HuH-7 (cell line): ENCODE measurements at places on chromosomes 11 and 22.

GRCh38 chr11:72228229-72228843, 3.8 kb downstream of the INPPL1 start:
- DNase-seq: no peak

GRCh38 chr11:33940538-33940815, 48.6 kb upstream of the LMO2 start:
- no peak for DNase-seq

DNA sequence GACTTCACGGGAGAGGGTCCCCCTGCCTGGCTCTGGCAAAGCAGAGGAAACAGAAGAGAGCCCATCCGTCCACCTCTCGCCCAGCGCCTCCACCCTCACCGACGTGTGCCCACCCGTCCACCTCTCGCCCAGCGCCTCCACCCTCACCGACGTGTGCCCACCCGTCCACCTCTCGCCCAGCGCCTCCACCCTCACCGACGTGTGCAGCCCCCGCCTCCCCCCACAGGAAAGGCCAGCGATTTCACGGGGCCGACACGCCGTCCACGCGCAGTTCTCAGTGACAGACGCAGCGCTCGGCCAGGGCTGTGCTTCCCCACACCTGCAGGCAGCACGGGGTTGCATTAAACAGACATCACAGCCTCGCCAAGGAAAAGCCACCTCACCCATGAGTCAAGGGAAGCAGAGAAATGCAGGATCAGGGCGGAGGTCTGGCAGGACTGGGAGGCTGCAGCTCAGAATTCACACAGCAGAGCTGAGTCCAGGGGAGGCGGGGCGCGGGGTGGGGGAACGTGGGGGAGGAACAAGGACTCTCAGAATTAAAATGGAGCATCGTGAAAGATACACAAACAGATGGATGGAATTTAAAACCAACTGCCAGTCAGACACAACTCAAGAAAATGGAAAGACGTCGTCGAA, 377.7 kb downstream of the BRD1 start:
- DNase-seq: no peak

- no peak for DNase-seq
Measured at GRCh38 chr11:93529707-93530467, 13.3 kb downstream of the SMCO4 start.

GRCh38 chr11:11027288-11027687, 169.4 kb upstream of the ZBED5 start:
- DNase-seq: no peak

DNA sequence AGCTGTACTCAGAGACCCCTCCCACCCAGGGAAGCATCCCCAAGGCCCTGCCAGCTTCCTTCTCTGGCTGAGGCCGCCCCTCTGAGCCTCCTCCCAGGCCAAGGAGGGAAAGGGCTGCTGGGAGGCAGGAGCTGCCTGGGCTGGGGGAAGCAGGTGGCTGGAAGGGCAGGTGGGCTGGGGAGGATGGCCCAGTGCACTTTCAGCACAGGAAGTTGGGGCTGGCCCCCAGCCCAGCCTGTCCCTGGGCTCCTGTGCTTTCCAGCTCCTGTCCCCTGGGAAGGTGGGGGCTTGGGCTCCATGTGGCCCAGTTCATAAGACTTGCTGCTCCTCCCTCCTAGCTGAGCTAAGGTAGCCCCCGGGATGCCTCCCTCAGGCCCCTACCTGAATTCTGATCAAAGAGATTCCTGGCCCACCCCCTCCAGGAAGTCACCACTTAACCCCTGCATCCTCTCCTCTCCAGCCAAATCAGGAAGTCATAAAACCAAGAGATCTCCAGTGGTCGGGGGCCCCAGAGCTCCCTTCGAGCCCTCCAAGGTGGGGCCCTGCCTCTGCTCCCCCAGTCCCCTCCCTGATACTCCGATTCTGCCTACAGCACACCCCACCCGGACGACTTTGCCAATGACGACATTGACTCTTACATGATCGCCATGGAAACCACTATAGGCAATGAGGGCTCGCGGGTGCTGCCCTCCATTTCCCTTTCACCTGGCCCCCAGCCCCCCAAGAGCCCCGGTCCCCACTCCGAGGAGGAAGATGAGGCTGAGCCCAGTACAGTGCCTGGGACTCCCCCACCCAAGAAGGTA, 4.9 kb downstream of the PPP1CA start:
- no peak for DNase-seq

GRCh38 chr11:69009441-69010211, 3.4 kb downstream of the MRGPRF start:
- no peak for DNase-seq

DNA sequence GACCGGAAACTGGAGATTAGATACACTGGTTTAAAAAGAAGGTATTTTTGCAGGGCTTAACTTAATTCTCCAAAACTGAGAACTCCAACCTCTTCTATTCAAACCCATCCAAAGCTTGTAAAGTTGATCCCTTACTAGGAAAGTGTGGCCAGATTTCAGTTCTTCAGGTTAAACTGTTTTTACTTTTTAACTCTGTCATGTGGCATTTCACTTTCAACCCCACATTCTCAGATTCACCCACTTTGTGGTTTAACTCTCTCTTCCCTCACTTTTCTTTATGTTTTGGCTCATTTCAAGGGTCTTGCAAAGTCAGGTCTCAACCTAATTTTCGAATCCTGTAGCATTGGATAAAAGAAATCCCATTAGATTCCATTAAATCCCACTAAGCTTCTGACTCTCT, 75.4 kb downstream of the MPPED2 start:
- no peak for DNase-seq
